Activated CD8-positive, alpha-beta memory T cell treated with anti-CD3 and anti-CD28 coated beads for 4 hours (primary cell): ENCODE measurements at places on chromosomes 16 and 17.

- no peak for DNase-seq
These were observed 1.3 kb upstream of the SLC6A4 start for GRCh38 chr17:30236766-30237165.

GRCh38 chr17:7579834-7580603, 581 bp downstream of the CD68 start:
- DNase-seq, result no peak

DNA sequence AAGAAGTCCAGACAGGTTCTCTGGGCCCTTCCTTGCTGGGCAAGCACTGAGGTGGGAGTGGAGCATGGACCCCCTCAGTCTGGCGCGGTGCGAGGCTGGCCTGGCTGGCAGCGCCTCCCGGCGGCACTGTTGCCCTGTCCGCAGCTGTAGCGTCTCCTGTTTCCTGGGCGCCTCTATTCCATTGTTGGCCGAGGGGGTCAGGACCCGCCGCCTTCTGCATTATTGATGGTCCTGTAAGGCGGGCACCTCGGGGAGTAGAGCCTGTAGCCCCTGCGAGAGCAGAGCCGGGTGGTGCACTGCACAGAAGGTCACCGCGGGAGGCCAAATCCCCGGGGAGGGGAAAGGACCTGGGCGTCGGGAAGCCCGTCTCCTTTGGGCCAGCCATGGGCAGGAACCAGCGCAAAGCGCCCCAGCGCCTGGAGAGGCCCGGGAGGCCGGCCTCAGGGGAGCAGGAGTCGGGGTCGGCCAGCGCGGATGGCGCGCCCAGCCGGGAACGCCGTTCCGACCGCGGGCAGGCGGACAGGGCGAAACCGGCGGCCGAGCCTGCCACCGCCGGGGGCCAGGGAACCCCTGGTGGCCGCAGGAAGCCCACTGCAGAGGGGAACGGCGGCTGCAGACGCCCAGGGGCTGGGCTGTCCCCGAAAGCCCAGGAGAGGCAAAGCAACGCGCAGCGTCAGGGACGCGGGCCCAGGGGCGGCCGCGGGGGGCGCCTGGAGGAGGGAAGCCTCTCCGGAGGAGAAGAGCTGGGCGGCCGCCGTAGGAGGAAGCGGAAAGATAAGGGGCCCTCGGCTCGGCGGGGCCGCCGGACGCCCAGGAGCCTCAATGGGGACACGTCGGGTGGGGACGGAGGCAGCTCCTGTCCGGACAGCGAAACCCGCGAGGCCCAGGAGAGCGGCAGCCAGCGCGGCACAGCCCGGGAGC, at the start of gene MYO15B:
Gene MYO15B, plus strand, starts transcription at position 126 of the 921 bp plus-strand sequence. Its CDS starts 258 bp downstream, at position 384.
- DNase-seq, result peak; percentile 40

GRCh38 chr16:49498666-49499413, 125.2 kb downstream of the C16orf78 start:
- no peak for DNase-seq

GRCh38 chr17:9050801-9051401, 29.6 kb downstream of the NTN1 start:
- no peak for DNase-seq

- no peak for DNase-seq
These were observed 957 bp downstream of the VPS25 start for GRCh38 chr17:42774066-42774745.

GRCh38 chr17:74049967-74050458, 153.5 kb upstream of the RPL38 start:
- DNase-seq, result no peak

DNA sequence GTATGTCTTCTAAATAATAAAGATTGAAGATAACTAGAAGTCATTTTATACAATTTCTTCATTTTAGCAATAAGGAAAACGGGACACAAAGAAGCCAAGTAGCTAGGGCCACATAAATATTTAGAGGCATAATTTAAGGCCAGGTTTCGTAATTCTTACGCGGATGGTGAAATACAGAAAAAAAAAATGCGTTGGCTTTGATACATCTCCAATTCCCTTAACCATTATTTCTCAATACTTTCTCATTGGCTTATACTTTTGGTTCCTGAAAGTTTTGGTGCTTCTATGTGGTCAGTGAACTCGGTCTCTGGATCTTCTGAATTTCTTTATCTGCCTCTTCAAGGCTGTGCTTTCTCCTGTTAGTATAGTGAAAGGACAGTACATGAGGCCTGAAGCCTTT, 888.1 kb downstream of the KCNJ2 start:
- no peak for DNase-seq

DNA sequence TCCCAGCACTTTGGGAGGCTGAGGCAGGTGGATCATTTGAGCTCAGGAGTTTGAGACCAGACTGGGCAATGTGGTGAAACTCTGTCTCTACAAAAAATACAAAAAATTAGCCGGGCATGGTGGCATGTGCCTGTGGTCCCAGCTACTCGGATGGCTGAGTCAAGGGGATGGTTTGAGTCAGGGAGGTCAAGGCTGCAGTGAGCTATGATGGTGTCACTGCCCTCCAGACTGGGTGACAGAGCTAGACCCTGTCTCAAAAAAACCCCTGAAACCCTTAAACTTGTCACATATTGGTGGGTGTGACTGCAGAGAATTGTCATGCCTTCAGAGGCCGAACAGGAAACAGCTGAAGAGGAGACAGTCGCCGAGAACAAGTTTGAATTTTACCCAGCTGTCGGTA, 13.4 kb downstream of the RPTOR start:
- no peak for DNase-seq

DNA sequence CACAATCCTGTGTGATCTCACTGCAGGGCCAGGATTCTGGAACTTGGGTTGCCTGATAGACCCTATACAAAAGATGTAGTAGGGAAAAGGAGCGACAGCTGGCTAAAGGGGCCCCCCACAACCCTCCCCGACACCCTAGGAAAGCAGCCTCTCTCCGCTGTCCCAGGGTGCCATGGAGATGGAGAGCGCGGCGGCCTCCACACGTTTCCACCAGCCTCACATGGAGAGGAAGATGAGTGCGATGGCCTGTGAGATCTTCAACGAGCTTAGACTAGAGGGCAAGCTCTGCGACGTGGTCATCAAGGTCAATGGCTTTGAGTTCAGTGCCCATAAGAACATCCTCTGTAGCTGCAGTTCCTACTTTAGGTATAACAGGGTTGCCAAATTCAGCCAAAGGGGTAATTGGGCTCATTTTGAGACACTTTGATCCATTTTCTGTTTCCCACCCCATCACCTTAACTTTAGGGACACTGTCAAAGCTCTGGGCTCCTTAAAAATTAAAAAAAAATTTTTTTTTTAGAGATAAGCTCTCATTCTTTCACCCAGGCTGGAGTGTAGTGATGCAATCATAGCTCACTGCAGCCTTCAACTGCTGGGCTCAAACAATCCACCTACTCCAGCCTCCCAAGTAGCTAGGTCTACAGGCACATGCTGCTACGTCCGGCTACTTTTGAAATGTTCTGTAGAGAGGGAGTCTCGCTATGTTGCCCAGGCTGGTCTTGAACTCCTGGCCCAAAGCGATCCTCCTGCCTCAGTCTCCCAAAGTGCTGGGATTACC, at the start of gene KLHL10:
Gene KLHL10, plus strand, starts transcription at position 65 of the 778 bp plus-strand sequence. Its CDS starts 108 bp downstream, at position 173.
- DNase-seq, result no peak

- DNase-seq, result no peak
These were observed 23.7 kb upstream of the RCVRN start for GRCh38 chr17:9928601-9929333.

DNA sequence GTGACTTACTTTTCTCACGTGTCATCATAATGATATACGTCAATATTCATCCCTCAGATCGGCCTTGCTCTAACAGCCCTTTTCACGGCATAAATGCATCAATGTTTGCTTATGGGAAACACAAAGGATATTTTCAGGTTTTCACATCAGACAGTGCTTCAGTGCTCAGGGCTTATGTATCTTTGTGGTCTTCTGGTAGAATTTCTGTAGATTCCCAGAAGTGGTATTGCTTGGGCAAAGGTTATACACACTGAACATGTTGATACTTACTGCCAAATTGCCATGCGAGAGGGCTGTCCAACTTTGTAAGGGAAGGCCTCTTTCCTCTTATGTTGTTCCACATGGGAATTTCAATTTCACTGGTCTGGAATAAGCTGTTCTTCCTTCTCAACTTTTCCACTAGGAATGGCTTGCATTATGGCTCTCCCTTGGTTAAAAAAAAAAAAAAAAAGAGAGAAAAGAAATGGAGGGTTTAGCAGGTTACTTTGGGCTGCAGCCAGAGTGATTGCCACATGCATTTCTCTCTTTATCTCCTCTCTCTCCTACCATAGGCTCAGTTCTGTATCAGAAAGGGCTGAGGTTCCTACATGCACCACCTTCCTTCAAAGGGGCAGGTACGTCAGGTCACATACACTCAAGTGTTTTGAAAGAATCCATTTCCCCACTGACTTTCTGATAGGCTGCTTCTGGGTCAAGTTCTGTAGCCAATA, 19.3 kb downstream of the DHODH start:
- DNase-seq, result no peak

DNA sequence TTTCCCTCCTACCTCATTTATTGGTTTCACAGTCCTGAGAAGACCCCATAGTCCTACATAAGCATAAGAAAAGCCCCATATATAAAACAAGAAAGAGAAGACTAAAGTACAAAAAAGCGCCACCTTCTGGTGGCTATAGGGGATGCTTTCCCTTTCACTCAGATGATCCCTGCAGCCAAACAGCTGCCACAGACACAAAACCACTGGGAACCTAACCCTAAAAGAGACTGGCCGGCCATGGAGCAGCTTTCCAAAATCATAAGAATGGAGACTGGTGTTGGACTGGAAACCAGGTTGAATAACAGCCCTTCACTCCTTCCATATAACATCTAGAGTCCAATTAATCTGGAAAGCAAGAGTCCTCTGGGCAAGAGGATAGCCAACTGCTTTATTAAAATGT, 11.4 kb downstream of the DYNC1LI2 start:
- DNase-seq, result no peak

GRCh38 chr17:55482591-55483389, 28.5 kb downstream of the SMIM36 start:
- DNase-seq, result no peak

- DNase-seq, result no peak
These were observed 29.1 kb downstream of the MBTPS1 start for GRCh38 chr16:84087466-84088151.

- no peak for DNase-seq
These were observed 19.5 kb upstream of the ITGAX start for GRCh38 chr16:31335431-31335830.

GRCh38 chr17:19650826-19651225, 2.3 kb downstream of the ALDH3A2 start:
- DNase-seq, result no peak

- DNase-seq, result no peak
These were observed 1.5 kb downstream of the LIMD2 start for GRCh38 chr17:63698381-63698885.

DNA sequence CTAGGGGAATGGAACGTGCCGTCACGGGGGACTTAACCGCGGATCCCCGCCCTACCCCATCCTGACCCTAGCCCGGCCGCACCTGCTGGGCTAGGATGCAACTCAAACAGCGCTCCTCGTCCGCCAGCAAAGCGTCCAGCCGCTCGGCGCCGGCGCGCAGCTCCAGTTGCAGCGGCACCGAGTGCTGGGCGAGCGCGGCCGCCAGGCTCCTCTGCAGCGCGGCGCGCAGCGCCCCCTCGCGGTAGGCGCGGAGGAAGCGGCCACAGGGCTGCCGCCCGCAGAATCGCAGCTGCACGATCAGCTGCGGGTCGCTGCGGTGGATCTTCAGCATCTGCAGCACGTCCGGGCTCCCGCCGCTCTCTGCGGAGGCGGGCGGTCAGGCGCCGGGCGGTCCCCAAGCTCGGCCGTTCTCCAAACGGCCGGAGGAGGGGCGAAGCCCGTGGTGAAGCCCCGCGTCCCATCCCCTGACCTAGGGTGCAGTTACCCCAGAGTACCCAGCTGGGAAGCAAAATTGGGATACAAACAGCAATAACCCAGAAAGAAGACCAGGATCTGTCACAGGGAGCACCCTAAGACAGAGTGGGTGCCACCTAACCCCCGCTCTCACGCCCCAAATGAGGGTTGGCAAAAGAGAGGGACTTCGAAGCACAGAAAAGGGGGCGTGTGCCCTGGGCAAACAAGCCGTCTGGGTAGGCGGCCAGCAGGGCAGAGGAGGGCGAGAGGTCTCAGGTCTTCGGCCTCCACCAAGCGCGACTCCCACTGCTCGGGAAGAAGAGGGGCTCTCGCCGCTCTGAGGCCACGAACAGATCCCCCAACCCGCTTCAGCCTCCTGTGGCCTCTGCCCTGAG, 4.2 kb downstream of the TRADD start:
- DNase-seq, result peak; percentile 41

DNA sequence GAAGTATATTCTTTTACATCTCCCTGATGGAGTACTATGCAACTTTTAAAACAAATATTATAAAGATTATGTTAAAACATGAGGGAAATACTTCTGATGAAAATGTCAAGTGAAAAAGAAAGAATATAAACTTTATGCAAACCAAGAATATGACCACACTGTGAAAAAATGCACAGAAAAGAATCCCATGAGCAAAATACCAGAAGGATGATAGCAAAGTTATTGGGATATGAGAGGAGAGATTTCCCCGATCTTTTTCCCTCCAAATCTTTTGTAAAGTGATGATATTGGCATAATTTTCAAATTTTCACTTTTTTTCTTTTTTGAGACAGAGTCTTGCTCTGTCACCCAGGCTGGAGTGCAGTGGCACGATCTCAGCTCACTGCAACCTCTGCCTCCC, 36.6 kb upstream of the SMURF2 start:
- no peak for DNase-seq

DNA sequence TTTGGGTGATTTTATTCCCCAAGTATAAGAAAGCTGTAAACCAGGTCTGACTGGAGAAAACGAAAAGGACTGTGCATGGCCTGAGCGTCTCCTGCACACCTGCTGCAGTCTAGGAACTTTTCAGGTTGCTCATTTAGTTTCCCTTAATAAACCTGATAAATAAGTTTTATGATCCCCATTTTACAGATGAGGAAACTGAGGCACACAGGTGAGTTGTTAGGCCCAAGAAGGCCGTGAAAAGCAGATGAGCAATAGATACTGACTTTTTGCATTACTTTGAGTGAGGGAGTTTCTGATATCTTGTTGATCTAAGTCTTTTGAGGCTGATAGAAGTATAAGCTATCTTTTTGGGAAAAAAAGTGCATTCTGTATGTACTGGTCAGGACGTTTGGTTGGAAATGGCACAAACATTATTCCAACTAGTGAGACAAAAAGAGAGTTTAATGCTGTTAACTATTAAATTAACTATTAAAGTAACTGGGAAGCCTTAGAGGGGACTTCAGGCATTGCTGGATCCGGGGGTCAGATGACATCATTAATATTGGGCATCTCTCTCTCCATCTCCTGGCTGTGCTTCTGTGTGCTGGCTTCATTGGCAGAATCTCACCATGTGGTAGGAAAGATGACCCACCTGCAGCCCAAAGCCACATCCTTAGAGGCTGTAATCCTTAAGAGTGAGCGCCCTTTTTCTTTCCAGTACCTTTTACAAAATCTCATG, 163.4 kb downstream of the CMIP start:
- DNase-seq, result no peak
